ENCODE measurements at places on chromosomes 2 and 18. TPM values are rescaled to one million over a fixed set of nuclear protein-coding genes. Genes with fewer than 3 reads are reported as not detected.

Gene CHRNG
- total RNA-seq = not detected

DNA sequence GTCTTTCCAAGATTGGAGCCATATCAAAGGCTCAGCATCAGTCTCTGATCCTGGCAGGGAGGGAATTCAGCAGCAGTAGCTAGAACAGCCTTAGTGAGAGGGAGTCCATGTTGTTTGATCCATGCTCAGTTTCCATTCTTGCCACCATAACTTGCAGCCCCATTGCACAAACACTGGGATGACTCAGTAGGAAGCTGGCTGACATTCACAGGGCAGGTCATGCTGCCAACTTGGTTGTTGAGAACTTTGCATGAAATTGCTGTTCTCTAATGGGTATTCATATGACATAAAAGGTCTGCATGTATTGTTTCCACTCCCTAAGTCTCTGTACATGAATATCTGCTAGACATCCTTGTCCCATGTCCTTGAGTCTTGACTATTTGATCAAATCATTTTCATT lies 29.9 kb upstream of the STAT4 start:
- no peak for DNase-seq

DNA sequence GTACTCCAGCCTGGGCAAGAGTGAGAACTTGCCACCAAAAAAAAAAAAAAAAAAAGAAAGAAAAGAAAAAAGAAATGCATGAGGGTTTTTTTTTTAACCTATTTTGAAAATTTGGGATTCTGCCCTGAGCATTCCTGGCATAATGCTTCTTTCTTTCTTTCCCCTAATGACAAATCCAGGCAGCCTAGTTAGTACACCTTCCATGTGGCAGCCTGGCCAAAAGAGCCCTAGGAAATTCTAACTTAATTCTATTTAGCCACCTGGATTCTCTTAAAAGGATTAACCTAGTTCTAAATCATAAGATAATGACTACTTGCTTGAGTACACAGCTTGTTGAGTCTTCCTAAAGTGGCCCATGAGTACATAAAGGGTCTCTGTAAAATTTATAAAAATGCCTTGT lies 160.1 kb downstream of the THADA start:
- DNase-seq = no peak

DNA sequence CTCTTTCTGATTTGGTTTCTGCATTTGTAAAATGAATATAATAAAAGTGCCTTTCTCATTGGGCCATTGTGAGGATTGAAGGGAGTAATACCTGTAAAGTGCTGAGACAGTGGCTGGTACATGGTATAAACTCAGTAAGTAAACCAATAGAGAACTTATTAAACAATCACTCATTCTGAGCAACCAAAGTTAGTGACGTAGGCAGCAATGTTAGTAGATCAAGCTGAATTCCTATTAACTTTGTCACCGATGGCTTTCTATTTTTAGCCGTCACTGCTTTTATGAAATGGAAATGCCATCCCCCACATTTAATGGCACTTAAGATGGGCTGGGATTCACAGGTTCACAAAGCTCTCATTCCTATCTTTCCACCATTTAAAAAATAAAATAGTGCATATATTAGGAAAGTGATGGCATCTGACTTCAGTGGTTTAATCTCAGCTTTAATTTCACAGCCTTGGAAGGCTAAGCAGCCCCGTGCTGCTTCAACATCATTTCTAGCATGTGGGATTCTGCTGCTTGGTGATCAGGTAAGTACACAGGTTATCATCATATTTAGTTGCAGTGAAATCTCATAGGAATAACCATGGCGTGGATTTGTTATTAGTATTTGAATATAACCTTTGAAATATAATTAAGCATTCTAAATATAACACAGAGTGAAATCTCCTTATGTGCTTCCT lies 17.6 kb upstream of the PPP4R1 start:
- no peak for DNase-seq

DNA sequence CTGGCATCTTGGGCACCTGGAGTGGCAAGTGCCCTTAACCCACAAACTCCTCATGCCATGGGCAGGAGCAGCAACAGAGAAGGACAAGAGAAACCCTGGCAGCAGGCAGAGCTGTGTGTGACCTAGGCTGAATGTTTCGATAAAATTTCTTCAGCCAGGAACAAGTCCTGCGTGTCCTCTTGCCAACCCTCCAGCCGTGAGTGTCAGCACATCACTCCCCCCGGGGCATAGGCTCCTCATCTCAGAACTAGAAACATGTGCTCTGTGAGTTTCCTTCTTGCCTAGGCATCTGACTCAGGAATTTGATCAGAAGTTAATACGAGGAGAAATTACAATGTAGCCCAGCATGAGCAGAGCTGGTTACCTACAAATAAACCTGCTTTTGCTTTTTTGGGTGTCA lies 2.2 kb downstream of the ABCG8 start:
- no peak for DNase-seq

Measured in activated naive CD8-positive, alpha-beta T cell treated with anti-CD3 and anti-CD28 coated beads for 36 hours (primary cell).